ENCODE measurements at places on chromosomes 2 and 18.

GRCh38 chr2:209529579-209529978, 105.7 kb downstream of the MAP2 start:
- no peak for DNase-seq

DNA sequence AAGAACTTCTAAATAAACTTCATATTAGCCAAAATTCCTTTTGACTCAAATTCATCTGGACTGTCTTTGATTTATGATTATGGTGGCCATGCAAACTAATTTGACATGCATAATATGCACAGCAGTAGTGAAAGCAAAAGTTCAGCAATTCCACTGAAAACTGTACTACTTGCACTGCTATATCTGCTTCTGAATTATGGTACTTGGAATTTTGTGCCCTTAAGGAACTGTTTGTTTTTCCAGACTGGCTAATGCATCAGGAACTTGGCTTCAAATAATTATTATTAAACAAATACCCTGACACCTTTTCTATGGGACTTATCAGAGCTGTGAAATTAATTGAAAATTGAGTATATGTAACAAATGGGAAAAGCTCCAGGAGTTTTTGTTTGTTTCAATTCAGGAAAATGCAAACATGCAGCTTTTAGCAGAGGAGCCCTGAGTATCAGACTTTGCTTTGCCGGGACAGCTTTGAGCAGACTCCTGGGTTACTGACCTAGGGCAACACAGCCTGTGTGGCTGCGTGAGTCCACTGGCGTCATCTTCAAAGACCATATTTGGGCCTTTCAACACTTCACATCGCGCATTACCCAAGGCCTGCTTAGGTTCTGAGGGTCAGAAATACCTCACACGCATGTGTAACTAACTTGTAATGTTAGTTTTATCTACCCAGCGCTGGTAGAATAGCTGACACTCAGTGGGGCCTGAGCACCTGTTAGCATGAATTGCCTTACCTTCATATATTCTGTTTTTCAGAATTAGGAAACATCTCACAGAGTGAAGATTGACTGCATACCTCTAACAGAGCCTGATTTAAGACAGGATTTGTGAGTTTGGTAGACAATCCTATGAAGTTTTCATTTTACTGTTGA, 35.4 kb downstream of the CFAP221 start:
- no peak for DNase-seq

- DNase-seq, result no peak
These were observed 43.4 kb upstream of the DNAJC10 start for GRCh38 chr2:182672466-182673165.

- DNase-seq, result no peak
These were observed 64.4 kb upstream of the AFF3 start for GRCh38 chr2:100206731-100207255.

GRCh38 chr2:132503701-132504100, 87.1 kb downstream of the GPR39 start:
- no peak for DNase-seq

DNA sequence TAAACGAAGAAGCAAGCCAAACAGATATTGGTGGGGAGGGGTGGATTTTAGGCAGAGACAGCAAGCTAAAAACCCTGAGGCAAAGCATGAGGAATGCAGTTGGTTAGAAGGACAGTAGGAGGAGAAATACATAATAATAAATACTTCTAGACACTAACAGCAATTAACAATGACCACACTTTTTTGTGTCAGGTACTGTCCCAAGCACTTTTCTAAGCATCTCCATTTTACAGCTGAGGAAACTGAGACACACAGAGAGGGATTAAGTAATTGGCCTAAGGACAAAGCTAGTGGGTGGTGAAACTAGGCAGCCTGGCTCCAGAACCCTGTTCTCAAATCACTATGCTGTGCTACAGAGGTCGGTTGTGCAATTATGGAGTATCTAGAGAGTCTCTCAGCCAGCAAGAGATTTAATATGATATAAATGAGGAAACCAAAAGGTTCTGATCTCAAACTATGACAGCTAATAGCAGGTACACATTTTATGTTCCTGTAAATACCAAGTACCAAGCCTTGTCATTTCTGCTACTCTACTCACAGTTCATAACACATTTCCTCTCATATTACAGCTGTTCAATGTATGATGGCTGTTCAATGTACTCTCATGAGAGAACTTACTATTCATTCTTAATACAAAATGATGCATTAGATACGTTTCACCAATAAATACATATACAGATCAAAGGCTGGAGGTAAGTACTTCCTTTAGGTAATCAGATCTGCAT, 5.3 kb downstream of the MAP4K3 start:
- no peak for DNase-seq

DNA sequence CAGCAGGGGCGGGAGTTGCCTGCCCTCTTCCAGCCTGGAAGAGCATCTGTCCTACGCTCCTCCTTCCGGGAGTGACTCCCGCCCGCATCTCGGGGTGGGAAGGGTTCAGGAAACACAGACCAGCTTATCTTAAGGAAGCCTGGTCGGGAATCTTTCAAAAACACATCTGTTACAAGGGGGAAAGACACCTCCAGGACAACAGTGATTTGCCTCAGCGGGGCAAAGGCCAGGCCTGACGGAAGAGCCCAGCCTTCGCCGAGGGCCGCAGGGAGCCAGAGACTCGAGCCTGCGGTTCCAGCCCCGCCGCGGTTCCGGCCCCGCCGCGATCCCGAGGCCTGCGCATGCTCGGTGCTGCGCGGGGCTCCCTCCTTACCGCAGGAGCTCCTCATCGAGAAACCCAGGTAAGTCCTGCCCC, 38.1 kb upstream of the TGIF1 start:
- DNase-seq, result no peak

DNA sequence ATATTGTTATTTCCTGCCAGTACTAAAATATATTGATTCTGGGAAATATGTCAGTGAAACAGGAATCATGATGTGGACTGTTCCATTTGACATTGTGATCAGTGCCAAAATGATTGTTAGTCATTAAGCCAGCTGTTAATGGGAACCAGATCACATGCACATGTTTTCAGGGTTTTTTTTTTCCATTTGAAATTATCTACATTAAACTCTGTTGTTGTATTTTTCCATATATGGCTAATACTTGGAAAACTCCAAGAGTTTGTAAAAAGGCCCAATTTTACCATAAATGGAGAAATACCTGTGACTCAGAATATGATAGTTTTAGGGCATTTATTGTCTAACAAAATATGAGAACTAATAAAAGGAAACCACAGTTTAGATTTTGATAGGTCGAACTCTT, 13.4 kb downstream of the ITGAV start:
- DNase-seq, result no peak

GRCh38 chr2:233544200-233544610, 22.4 kb downstream of the USP40 start:
- DNase-seq, result no peak

- DNase-seq, result no peak
These were observed 164.6 kb downstream of the RTP5 start for GRCh38 chr2:242034138-242034537.

DNA sequence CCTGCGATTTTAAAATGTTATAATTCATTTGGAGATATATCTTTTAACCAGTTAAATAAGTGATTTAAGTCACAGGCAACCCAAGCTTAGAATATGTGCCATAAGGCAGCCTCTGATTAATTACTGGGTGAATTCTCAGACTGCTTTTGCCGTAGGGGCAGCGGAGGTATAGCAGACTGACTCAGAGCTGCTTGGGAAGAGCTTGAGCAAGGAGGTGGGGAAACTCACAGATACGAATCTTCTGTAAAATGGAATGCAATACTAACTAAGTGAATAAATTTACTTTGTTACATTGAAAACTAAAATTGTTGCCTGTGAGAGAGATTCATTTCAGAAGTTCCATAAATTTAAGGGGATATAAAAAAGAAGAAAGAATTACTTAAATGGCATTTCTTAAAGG, 115.4 kb downstream of the KYNU start:
- DNase-seq, result no peak

DNA sequence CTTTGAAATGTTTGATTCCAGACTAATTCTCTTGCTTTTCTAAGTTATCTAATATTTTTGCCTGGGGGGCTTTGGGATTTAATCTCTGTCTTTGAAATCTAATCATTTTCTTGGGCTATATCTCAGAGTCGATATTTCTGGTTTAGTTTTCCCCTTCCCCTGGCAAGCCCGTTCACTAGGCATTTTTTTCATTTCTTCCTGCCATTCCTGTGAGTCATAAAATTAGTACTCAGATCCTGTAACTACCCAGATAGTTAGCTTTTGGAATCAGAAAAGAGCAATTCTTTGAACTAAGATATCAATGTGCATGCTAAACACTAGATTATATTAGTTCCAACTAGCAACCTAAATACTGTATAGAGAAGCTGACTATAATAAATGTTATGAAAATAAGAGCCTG, 29.4 kb upstream of the RNF149 start:
- DNase-seq, result no peak

GRCh38 chr2:11976073-11976472, 229.6 kb downstream of the LPIN1 start:
- DNase-seq, result no peak
